A549 (cell line): ENCODE measurements at places on chromosomes 2 and 18. TPM values are rescaled to one million over a fixed set of nuclear protein-coding genes. Genes with fewer than 3 reads are reported as not detected.

RUFY4 gene
- not detected in 3 replicates for polyA plus RNA-seq

SERPINB13 gene
- polyA plus RNA-seq = not detected in 3 replicates

CMPK2 gene
- 0.22 to 0.41 TPM (median 0.22 TPM) in 3 replicates for polyA plus RNA-seq

IL36RN gene
- polyA plus RNA-seq = not detected in 3 replicates
